Thoracic aorta (tissue), 2 donors: ENCODE measurements at places on chromosomes 11 and 22.
A peak's percentile ranks its signal among the peaks of the same experiment; 100 is the strongest.

- DNase-seq, result no peak
These were observed 2.6 kb downstream of the CYTH4 start for GRCh38 chr22:37284805-37285355.

DNA sequence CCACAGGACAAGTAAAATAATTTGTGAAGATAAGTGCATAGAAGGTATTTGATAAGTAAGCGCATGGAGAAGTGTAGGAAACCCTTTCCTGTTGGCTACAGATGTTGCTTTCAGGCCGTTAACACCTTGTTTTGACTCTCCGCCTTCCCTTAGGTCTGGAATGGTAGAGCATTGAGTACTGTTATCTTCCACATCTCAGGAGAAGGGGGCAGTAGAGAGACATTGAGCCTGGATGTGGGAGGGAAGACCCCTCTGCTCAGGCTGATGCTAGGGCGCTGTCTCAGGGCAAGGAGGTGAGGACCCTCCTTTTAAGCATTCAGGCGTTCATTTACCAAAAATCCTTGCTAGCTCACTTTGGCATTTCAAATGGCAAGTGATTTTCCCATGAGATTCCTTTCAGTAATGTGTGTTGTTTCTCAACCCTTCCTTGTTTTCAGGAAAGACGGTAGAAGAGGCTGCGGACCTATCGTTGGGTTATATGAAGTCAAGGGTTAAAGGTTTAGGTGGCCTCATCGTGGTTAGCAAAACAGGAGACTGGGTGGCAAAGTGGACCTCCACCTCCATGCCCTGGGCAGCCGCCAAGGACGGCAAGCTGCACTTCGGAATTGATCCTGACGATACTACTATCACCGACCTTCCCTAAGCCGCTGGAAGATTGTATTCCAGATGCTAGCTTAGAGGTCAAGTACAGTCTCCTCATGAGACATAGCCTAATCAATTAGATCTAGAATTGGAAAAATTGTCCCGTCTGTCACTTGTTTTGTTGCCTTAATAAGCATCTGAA, 27.0 kb upstream of the SCGB1A1 start:
- DNase-seq, result no peak

GRCh38 chr11:65606876-65607613, 7.0 kb downstream of the MAP3K11 start:
- peak; percentile 85 for DNase-seq

GRCh38 chr11:44834846-44835245, 108.1 kb downstream of the TSPAN18 start:
- no peak for DNase-seq

GRCh38 chr11:69308936-69309615, 15.1 kb downstream of the MYEOV start:
- DNase-seq, result no peak

DNA sequence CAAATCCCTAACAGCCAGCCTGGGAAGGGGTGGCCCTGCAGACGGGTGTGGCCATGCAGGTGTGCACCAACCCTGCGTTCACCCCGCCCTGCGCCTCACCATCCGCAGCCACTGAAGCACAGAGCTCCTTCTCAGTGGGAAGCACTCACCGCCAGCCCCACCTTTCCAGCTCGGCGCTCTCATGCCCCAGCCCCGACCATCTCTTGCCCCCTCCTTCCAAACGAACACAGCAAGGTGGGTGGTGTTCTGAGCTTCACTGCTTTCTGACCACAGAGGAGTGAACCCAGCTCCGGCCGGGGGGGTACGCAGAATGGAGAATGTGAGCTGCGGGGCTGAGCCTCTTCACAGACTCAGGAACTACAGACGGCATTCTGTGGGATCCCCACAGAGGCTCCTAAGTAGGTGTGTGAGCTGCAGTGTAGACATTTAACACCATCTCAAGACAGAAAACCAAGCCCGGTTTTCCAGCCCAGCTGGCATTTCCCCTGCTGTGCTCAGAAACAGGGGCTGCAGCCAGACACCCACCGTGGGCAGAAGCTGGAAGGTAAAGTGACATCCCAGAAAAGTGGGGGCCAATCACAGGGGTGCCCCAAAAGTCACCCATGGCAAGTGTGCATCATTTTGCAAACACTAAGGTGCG, 88.4 kb upstream of the RTL6 start:
- DNase-seq, result no peak

GRCh38 chr11:8387141-8387540, 123.5 kb upstream of the LMO1 start:
- DNase-seq, result no peak

- DNase-seq, result no peak
These were observed 182.8 kb upstream of the SYN3 start for GRCh38 chr22:33240888-33241475.

- no peak for DNase-seq
These were observed 107.7 kb upstream of the PARVA start for GRCh38 chr11:12269446-12270214.

DNA sequence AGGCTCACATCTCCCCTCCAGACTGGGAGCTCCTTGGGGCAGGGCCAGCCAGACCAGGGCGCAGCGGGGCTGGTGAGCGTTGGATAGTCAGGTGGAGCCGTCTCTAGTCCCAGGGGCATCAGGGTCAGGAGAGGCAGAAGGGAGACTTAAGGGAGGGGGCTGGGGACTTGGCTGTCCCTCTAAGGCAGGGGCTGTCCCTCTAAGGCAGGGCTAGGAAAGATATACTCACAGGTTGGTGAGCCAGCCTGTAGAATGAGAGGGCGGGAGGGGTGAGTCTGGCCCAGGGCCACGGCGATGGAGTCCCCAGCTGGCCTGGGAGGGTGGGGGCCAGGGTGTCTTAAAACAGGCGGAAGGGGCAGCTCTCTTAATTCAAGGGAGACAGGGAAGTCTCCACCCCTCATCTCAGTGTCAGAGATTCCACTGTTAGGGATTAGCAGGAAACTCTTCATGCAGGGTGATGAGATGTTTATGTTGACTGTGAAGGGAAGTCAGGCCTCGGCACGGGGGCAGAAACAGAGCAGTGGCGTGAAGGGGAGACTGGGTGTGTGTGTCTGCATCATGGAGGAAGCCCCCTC, 11.3 kb downstream of the P2RY2 start:
- no peak for DNase-seq

DNA sequence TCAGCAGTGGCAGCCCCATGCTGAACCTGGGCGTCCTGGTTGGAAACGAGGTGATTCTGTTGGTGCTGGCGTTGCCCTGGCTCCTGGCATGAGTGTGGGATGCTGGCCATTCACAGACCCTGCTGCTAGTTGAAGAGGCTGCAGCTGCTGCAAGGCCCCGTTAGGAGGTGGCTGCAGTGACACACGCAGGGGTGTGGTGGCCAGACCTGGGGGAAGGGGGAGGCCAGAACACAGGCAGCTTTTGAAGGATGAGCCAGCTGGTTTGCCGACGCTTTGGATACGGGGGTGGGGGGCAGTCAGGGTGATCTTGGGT, 77.2 kb downstream of the MORC2 start:
- DNase-seq, result no peak

GRCh38 chr11:84671325-84671999, 955.7 kb downstream of the DLG2 start:
- DNase-seq, result no peak

- DNase-seq, result no peak
These were observed 40.1 kb upstream of the CARD18 start for GRCh38 chr11:105179542-105180278.

DNA sequence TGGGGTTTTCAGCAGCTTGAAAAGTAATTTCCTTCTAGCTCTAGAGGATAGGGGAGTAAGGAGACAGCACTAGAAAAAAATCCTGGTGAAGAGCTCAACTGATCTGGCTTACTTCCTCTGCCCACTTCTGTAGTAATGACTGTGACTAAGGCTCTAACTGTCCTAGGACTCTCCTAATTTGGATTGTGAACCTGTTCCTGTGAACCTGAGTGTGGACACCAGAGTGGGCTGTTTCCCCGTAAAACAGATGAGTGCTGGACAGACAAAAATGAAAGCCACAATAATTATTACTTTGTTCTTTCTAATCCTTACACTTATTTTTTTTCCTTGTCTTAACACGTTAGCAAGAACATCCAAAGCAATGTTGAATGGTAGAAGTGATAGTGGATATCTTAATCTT, 154.1 kb downstream of the AASDHPPT start:
- DNase-seq, result no peak

DNA sequence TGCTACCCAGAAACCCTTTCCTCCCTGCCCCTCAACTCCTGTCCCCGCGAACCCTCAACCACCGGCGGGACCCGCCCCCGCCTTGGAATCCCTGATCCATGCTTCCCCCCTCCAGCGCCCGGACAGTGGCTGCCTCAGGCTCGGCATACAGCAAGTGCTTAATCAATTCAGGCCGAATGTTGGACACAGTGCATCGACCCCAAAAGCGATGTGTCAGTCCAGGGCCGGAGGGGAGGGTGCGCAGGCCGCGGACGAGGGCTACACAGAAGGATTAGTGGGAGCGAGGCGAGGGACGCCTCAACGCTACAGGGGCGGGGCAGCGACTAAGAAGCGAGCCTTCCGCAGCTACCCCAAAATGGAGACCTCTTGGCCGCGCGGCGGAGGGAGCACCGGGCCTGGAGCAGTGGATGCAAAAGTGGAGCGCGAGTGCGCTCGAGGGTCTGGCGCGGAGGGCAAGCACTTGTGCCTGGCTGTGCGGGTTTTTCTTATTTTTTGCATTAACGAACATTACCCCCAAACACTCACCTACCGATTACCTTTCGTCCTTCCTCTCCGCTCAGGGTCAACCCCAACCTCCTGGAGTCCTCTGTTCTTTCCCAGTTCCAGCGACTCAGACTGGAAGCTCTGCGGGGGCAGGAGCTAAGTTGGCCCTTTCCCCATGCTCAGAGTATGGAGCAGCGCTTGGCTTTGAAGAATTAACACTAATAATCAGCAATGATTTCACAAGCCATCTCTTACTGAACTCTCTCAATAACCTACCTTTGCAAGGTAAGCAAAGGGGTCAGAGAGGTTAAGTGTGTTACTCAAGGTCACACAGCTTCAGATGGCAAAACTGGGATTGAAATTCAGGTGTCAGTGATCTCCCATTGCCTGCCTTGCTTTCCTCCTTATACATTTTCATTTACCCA, 30.0 kb upstream of the WNT11 start:
- DNase-seq, result peak; percentile 28

- DNase-seq, result no peak
These were observed 39.3 kb downstream of the CD44 start for GRCh38 chr11:35178067-35178805.

DNA sequence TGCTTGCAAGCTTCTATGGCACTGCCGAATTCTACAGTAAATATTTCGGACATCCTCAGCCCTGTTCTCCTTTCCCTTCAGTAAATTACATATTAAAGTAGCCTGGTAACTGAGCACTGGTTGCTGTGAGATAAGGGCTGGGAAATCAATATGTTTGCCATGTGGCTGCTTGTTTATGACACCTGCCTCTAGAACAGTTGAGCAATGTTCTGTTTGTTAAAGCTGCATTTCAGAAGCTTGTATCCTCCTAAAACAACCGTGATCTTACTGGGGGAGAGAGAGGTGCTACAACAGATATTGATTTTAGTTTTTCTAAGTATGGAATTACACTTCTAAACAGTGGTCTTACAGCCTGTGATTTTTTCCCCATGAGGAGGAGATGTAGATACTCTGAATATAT, 39.4 kb downstream of the ZBTB16 start:
- DNase-seq, result no peak

GRCh38 chr11:58254936-58255335, 13.1 kb downstream of the OR10W1 start:
- DNase-seq, result no peak

DNA sequence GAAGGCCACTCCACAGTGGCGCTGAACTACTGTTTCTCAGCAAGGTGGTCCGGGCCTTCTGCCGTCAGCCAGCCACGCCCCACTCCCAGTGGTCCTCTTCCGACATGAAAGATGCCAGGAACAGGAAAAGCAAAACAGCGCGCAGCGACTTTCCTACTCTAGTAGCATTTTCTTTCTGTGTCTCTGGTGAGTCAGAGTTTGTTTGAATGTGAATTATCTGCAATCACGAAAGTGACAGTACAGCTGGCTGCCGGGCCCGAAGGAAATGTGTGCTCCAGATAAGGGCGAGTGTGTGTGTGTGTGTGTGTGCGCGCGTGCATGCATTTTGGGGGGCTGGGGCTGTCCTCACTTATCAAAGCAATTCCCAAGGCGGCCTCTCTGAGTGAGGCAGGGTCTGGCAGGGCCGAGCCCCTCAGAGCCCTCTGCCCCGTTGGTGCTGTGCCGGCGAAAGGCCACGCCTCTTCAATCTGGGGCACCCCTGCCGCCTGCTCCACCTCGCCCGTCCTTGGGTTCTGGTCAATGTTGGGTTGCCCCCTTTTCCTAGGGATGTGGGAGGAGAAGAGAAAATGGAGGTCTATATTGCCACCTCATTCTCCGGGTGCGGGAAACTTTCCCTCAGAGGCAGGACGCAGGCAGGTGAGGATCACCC, 288.5 kb downstream of the KIRREL3 start:
- DNase-seq, result no peak

GRCh38 chr11:44568331-44568657, 2.8 kb downstream of the CD82 start:
- DNase-seq, result no peak

- no peak for DNase-seq
These were observed 27.6 kb downstream of the POU2AF1 start for GRCh38 chr11:111351374-111352055.

GRCh38 chr11:17588166-17588565, 41.1 kb downstream of the OTOG start:
- DNase-seq, result no peak

DNA sequence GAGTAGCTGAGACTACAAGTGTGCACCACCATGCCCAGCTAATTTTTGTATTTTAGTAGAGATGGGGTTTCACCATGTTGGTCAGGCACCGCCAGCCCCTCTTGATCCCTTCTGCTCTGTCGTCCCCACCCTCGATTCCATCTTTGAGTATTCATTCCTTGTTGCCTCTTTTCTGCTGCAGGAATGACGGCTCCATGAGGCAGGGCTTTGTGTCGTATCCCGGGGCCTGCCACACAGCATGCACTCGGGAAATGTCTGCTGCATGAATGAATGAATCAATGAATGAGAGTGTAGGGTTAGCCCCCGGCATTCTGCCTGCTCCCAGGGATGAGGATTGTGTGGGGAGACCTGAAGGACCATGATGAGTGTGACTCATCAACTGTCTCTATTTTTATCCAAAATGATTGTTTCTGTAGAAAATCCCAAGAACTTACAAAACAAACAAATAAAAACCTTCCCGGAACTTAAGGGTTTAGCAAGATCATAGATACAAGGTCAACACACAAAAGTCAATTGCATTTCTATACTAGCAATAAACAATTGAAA, 54.6 kb upstream of the SLC22A12 start:
- DNase-seq, result no peak

DNA sequence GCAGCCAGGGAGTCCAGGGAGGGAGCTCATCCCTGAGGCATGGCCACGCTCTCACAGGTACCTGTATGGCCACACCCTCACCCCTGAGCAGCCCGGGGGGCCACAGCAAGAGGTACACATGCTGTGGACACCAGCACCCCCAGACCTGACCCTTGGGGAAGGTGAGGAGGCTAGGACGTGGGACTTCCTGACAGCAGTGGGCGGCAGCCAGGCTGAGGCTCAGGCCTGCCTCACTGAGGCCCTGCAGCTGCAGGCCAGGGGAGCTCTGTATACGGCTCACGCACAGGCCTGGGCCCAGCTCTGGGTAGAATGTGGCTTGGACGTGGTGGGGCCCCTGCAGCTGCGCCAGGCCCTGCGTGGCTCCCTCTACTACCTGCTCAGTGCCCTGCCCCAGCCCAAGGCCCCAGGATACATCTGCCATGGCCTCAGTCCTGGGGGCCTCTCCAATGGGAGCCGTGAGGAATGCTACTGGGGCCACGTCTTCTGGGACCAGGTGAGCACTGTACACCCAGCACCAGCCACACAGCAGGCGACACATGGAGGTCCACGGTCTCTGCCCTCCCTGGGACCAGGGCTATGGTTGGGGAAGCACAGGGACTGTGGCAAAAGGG, 1.8 kb downstream of the PGGHG start:
- no peak for DNase-seq

- DNase-seq, result no peak
These were observed 24.8 kb downstream of the FAM118A start for GRCh38 chr22:45334528-45334927.
